ENCODE measurements at places on chromosomes 1 and 21.

- no peak for DNase-seq
Measured at GRCh38 chr1:162697140-162697895, 65.1 kb downstream of the DDR2 start.

DNA sequence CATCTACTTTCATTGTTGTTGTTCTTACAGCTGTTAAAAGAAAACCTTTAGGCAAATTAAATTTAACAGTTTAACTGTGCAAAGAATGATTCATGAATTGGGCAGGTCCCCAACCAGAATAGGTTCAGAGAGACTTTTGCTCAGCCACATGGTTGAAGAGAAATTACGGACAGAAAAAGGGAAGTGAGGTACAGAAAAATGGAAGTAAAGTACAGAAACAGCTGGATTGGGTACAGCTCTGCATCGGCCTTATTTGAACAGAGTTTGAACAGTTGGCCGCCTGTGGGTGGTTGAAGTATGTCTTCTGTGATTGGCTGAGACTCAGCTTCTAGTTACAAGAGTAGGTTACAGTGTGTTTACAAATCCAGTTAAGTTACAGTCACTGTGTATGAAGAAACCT lies 210.1 kb downstream of the FGGY start:
- no peak for DNase-seq

GRCh38 chr1:10736634-10737586 lies 59.5 kb downstream of the CASZ1 start:
- peak; percentile 99 for DNase-seq

DNA sequence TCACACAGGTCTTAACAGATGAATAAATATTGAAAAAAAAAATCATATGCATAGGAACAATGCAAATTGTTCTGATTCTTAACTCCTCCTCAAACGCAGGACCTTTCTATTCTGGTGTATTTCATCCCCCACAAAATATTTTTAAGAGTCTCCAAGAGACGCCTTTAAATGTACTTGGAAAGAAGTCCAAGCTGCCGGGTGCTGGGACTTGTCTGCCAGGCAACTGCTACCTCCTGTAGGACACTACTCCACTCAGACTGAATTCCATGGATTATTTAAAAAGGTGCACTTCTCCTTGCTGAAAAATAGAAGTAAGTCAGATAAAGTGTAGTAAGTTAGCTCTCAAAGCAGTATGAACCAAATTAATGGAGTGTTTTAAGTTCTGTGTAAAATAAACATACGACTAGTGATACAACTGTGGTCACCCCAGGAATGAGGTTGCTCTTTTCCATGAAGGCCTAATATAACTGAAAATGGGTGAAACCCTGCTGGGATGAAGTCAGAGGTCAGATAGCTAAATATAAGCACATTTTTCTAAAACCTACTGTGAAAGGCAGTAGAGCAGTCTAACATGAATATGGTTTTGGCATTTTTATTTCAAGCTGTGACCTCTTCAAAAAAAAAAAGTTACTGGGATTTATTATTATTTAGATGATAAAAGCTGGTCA lies 189.2 kb upstream of the PBX1 start:
- DNase-seq: no peak

DNA sequence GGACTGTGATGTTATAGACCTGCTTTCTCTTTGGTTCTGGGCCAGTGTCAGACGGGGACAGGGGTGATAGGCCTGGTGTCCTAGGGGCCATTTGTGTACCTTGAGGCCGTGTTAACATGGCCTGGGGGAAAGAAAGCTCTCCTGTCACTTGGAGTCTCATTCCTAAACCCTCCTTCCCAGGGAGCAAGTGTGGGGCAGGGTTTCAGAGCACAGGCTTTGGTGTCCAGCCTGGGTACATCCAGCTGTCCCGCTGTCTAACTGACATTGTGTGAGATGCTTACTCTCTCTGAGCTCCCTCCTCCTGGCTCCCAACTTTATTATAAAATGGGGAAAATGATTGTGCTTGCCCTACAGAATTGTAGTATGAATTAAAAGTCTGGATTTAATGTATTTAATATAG lies 32.6 kb upstream of the EPHA8 start:
- DNase-seq: no peak

DNA sequence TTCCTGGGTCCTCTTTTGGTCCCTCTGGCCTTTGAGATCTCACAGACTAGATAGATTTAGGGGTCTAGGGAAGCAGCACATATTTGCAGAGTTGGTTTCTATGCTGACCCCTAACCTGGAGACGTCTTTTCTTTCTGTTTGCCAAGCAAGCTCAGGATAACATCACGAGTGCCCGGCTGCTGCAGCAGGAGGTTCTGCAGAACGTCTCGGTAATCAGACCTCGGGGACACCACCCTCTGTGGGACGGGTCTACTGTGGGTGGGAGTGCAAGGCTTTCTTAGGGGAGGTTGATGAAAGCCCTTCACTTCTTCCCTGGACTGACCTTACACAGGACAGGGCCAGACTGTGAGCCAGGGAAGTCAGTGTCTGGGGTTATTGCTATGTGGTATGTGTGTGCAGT lies 2.9 kb downstream of the IL24 start:
- no peak for DNase-seq

GRCh38 chr1:4745560-4745959 lies 91.2 kb downstream of the AJAP1 start:
- no peak for DNase-seq

DNA sequence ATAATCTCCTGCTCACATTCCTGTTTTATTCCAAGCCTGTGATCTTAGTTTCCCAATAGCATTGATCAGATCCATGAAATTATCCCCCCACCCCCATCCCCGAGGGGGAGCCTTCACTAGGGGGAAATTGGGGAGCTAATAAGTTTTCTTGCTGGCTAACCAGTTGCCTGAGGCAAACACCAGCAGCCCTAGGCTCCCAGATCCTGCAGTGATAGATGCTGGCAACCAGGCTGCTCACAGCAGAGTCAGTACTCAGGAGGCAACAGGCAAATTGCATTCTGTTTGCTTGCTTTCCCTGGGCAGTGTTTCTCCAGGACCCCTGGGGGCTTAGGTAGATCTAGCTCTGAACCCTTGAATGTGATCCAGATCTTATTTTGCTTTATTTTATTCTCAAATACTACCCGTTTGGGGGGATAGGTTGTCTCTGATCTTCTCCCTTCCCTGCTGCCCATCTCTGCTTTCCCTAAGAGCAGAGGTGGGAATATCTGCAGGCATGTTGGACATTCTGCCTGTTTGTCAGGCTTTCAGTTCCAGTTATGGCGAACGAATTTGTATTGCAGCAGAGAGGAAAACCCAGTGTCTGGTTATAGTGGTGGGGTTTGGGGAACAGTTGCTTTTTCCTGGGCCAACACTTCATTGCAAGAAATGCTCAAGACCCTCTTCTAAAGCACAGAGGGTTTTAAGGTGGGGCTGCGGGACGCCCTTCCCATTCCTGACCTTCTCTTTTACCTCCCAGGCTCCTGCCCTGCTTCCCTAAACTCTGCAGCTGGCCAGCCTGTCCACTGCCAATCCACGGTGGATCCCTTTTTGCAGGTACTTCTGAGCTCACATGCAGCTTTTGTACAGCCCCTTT lies 289.8 kb upstream of the PLXNA2 start:
- DNase-seq: no peak

DNA sequence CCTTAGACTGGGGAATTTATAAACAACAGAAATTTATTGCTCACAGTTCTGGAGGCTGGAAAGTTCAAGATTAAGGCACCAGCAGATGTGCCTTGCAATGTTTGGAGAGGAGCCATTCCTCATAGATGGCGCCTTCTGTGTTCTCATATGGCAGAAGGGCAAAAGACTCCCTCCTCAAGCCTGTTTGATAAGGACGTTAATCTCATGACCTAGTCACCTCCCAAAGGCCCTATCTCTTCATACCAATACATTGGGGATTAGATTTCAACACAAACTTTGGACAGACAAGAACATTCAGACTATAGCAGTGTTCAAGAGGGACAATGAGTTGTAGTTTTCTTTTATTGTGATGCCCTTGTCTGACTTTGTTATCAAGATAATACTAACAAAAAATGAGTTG lies 34.3 kb downstream of the PSMG1 start:
- no peak for DNase-seq

GRCh38 chr1:196078691-196079090 lies 529.5 kb downstream of the KCNT2 start:
- no peak for DNase-seq

DNA sequence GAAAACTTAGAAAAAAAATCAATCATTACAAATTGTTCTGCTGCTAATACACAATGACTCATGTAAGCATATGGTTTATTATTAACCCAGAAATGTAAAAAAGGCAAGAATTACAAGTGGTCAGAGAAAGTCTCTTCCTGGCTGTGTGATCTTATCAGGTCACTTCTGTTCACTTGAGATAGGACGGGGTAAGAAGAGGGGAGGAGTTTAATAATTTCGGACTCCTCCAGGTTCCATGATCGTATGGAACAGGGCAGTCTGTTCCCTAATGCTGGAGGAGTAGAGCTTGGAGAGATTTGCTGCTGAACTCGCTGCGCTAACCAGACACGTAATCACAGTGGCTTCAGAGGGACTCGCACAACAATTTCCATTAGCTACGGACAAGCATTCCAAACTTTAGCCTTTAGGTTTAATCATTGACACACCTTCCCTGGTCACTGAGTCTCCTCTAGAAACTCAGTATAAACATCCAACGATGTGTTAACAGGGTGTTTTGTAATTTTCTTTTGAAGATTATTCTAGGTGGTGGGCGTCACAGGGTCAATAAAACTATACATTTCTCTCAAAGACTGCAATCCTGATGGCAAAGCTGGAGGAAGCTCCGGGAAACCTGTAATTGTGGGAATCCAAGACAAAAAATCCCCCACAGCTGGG lies 1.3 kb downstream of the CRYZ start:
- no peak for DNase-seq

DNA sequence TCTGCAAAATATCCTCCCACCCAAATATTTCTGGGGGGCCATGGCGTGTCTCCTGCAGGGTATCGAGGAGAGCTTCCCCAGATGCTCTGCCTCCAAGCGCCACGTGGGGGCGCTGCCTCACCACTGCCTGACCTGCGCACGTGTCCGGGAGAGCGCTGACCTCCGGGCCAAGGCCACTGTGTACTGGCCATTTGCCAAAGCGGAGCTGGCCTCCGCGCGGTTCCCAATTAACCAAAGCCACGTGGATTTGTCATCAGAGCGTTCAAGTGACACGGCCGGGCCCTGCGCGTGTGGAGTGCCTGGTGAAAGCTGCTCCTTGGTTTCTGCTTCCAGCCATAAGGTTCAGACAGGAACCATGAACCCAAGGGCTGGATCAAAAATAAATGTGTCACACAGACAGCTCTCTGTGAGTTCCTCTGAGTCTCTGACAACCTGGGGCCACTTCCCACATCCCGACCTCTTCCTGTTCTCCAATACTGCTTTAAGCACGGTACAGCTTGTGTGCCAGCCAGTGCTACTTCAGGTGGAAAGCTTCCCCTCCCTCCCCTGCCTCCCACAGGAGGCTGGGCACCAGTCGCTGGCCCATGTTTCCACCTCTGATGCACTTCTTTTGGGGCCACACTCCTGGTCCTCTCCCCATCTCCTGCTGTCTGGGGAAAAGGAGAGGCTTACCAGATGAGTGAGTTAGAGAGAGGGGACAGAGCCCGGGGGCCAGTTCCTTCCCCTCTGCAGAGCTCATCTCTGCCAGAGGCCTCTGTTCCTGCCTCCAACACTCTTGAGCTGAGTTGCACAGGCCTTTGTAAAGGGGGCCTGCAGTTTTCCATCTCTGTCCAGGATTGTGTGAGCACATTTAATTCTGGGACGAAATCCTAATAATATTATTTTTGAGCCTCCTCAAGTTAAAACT lies 26.1 kb downstream of the ZP4 start:
- peak; percentile 80 for DNase-seq

All from thyroid gland (tissue), 4 donors.